RKO (cell line): ENCODE measurements at places on chromosomes 3 and 15.

DNA sequence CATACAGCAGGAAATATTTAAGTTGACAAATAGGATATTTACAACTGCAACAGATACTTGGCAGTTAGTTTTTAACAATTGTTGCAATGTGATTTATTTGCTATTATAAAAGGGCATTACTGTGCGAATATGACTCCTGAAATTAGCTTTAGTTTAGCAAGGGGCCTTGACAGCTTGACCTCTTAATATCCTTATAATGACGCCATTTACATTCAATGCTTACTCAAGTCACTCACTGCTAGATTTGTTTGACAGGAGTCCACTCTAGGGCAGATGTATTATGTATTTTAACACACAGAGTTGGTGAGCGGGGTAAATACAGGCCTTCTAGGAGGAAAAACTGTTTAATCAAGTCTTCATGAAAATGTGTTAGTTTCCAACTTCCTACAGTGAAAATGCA is 58.1 kb upstream of the C15orf61 start:
- no peak for DNase-seq

DNA sequence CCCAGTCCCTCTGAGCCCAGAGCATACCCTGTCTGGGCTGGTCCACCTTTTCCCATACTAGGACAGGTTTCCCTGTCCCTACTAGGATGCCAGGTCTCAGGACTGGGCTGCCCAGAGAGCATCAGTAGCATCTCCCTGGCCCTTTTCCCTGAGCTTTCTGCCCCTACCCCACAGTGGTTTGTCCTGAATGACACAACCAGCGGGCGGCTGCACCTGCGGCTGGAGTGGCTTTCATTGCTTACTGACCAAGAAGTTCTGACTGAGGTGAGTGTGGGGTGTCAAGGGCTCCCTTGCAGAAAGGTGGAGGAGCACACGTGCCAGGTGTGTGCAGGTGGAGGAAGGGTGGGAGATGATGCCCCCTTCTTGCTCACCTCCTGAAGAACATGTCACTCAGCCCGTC is 33.5 kb downstream of the ESYT3 start:
- DNase-seq, result no peak

DNA sequence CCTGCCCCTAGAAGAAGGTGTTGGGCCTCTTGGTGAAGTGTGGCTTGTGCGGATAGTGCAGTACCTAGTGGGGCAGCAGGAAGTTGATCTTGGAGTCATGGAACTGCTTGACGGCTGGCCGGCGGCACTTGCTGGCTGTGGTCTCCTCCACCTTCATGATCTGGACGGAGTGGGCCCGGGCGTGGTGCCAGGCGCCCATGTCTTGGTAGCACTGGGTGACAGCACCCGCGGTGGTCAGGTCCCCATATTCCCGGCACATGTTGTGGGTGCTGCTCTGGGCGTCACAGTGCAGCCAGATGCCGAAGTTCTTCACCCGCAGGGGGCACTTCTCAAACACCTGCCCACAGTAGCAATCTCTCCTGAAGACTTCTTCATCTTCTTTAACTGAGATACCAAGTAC is 30.7 kb downstream of the EXOG start:
- no peak for DNase-seq

- no peak for DNase-seq
Measured at GRCh38 chr3:154122552-154122911, 1.3 kb downstream of the ARHGEF26 start.

DNA sequence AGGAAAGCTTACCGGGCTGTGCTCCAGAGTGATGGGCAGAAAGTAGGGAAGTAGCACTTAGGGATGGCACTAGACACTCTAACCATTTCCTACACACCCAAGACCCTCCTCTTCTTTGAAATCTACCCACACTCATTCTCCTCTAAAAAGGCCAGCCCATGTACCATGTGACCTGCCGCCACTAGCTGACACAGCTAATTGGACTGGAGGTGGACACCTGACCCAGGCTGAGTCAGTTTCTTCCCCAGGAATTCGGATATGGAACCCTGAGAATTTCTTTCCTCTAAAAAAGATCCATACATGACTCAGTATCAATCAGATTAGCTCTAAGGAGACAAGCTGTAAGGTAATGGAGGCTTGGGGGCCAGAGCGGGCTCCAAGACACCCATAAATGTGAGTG is 60.1 kb downstream of the DCLK3 start:
- DNase-seq, result no peak

- DNase-seq, result no peak
Measured at GRCh38 chr3:44186712-44187111, 55.0 kb upstream of the TOPAZ1 start.

DNA sequence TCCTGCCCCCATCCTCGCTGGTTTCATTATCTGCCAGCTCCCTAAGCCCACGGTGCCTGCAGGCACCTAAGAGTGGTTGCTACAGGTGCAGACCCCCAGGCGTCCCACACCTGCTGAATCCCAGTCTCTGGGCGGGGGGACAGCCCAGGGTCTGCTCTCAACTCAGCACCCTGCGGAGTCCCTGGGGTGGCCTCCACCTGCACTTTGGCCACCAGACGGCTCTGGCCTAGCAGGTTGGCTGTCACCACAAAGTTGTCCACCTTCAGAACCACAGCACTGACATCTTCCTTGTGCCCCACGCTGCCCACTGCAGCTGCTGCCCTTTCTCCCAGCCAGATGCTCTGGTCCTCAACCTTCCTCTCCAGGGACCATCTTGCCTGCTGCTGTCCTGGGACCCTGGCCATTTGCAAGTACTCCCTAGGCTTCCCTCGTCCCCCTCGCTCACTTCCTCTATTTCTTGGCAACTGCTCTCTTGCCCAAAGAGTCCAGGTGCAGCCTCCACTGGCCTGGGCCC is 34.9 kb upstream of the SNRPA1 start:
- DNase-seq, result no peak

- no peak for DNase-seq
Measured at GRCh38 chr15:90142216-90143165, 40.2 kb upstream of the IDH2 start.

GRCh38 chr15:51077221-51078153 is 17.2 kb downstream of the TNFAIP8L3 start:
- DNase-seq, result no peak

GRCh38 chr3:112875561-112875960 is 28.9 kb upstream of the CD200R1L start:
- no peak for DNase-seq

GRCh38 chr3:105040026-105040622 is 326.6 kb upstream of the ALCAM start:
- DNase-seq, result no peak

DNA sequence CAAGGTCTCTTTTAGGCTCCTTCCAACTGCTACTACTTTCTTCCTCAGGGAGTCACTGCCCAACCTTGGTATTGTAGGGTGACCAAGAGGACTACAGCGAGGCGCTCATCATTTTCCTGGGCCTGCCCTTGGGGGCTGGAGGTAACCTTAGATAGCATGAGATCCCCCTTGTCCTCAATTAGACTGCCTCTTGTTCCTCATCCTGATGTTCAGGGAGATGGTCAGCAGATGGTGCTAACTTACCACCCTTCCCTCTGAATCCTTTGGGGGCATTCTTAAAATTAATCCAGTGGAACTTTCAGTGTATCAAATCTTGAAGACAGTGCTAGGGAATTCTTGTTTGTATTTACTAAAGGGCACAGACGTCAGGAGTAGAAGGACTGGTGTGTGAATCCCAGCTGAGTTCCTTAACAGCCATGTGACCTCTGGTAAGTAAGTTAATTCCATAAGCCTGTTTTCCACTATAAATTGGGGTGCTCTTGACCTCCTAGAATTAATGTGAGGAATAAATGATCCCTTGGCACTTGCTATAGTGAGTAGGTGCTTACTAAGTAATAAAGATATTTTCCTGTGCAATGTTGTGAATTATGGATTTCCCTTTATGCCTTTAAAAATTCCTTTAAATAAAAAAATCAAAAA is 4.1 kb upstream of the CLPX start:
- peak; percentile 73 for DNase-seq

- DNase-seq, result no peak
Measured at GRCh38 chr3:116007000-116007399, 383.7 kb downstream of the GAP43 start.

GRCh38 chr3:24668039-24668438 is 173.4 kb upstream of the THRB start:
- no peak for DNase-seq

DNA sequence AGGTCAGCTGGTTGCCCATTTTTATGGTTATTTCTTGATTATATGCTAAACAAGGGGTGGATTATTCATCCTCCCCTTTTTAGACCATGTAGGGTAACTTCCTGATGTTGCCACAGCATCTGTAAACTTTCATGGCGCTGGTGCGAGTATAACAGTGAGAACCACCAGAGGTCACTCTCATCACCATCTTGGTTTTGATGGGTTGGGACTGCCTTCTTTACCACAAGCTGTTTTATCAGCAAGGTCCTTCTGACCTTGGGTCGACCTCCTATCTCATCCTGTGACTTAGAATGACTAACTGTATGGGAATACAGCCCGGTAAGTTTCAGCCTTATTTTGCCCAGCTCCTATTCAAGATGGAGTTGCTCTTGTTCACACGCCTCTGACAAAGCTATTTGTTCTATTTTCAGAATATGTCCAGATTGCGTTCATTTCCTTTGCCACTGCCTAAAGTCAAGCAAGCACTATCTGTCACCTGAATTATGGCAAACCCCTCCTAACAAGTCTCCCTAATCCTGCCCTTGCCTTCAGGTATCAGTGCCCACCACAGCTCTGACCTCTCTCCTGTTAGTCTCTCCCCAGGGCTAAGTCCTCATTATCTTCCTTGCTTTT is 308.5 kb downstream of the ROBO2 start:
- peak; percentile 51 for DNase-seq

- peak; percentile 78 for DNase-seq
Measured at GRCh38 chr15:89740137-89740536, 10.9 kb downstream of the MESP1 start.

- no peak for DNase-seq
Measured at GRCh38 chr15:40282869-40283614, at the start of gene ANKRD63. Gene ANKRD63 (minus strand): TSS chr15:40283064. CDS start chr15:40282586, 478 bp downstream.

GRCh38 chr3:184003187-184003967 is 14.3 kb downstream of the ABCC5 start:
- DNase-seq, result no peak

GRCh38 chr3:68876112-68876713 is 56.1 kb downstream of the TAFA4 start:
- peak; percentile 74 for DNase-seq

GRCh38 chr3:82384181-82384580 is 622.7 kb upstream of the GBE1 start:
- DNase-seq, result no peak

DNA sequence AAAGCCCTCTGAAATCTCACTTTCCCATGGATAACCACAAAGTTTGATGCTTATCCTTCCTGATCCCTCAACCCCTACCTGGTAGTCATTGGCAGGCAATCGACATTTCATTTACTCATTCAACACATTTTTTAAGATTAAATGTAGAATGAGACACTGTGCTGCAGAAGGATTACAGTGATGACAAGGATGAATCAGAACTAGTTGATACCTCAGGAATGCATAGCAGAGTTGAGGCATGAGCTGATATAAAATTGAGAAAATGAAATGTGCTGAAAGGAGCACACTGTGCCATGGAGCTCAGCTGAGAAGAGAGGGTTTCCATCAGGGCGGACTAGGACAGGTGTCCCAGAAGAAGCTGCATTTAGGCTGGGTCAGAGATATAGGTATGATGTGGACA is 48.9 kb upstream of the ACTL6A start:
- DNase-seq, result peak; percentile 16

DNA sequence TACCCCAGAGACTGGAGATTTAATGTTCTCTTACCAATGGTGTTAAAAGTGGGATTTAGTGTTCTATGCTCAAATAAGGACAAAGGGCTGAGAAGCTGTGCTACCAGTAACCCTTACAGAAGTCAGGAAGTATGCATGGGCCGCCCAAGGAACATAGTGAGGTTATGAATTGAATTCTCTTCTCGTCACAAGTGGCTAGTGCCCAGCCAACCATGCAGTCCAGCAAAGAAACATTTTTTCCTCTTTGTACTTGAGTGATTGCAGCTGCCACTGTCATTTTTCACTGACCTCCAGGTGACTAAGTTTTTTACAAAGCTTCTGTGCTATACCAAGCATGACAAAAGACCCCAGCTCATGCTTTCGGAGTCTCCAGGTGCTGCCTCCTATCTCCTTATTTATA is 110.6 kb upstream of the DCBLD2 start:
- no peak for DNase-seq

- DNase-seq, result peak; percentile 89
Measured at GRCh38 chr3:139906418-139906817, 28.6 kb upstream of the CLSTN2 start.

- no peak for DNase-seq
Measured at GRCh38 chr3:191076903-191077552, 122.0 kb upstream of the OSTN start.

GRCh38 chr3:156655819-156656550 is 18.4 kb upstream of the TIPARP start:
- no peak for DNase-seq

DNA sequence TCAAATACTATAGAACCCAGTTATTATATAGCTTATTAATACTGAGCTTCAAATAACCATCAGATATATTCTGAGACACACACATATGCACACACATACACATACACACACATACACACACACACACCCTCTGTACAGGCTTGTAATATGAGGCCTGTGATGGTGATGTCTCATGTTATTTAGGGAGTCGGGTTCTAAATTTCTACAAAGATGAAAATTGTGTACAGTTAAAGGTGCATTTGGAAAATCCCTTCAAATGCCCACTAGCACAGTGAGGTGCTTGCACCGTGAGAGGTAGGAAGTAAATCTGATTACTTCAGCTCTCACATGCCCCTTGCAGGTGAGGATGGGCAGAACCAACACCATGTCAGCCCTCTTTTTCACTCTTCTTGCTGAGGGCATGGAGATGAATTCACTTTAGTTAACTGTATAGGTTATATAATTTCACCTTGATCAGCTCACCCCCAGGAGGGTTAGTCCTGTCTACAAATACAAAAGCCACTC is 294.5 kb upstream of the PROK2 start:
- DNase-seq, result no peak

GRCh38 chr3:15794303-15794771 is 3.4 kb downstream of the ANKRD28 start:
- DNase-seq, result no peak

GRCh38 chr15:50128266-50128665 is 9.2 kb upstream of the ATP8B4 start:
- DNase-seq, result no peak
